ENCODE measurements at places on chromosomes 3 and 15.

- DNase-seq = no peak
These were observed 18.7 kb downstream of the PDE8A start for GRCh38 chr15:85000189-85000864.

GRCh38 chr3:69379661-69380060 lies 6.2 kb downstream of the FRMD4B start:
- no peak for DNase-seq

- DNase-seq = no peak
These were observed 137.9 kb upstream of the ZBTB20 start for GRCh38 chr3:115284980-115285379.

DNA sequence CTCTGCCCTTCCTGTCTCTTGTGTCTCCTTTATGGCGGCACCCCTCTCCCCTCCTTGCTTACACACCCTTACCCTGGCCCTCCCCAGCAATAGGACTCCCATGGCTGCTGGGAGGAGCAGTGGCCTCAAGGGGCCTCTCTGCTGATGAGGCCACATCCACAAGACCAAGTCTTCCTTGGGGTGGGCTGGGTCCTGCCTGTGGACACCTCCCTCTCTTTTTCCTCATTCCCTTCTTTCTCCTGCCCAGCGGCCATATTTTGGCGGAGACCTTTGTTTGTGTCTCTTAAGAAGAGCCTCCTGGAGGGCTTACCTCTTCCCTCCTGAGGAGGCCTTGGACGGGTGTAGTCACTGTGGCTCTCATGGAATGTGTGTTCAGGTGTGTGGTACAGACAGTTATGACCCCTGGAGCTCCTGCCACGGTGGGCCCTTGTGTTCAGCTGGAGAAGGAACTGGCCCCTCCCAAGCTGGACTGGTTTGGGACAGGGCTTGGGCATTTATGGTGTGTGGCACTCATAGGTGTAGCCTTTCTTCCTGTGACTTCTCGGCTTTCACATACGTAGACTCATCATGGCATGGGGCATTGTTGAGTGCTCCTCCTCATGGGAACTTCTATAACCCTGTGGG lies 56.6 kb upstream of the APEH start:
- no peak for DNase-seq

DNA sequence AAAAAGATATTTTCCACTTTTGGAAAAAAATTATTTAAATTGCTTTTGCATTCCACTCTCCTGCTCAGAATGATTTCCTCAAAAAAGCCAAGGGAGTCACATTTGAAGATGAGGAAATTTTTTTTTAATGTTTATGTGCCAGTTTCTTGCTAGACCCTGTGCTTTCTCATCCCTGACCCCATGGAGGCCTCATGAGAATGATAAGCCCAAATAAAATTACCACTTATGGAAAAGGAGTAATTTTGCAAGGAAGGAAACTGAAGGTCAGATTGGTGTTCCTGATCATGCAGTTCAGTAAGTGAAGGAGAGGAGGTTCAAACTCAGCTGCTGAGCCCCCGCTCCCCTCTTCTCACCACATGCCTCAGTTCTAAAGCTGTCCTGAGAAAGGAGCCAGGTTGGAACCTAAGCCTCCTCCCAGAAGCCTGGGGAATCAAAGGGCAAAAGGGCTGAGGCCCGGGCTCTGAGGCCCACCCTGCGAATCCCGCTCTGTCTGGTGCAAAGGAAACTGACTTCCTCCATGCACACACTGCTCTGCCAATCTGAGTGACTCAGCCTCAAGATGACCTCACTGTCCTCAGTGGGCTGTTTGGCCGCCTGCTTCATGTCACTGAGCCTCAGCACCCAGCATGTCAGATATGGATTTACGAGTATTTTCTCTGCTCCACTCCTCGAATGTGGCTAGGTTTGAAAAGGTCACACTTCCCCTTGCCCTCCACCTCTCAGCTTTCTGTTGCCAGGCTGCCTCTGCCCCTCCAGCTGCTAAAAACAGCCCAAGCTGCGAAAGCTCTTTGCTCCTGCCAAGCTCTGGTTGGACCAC lies 56.9 kb upstream of the FLNB start:
- no peak for DNase-seq

- DNase-seq = no peak
These were observed 12.8 kb upstream of the SRP14 start for GRCh38 chr15:40051616-40052415.
